Endothelial cell of umbilical vein (primary cell): ENCODE measurements at places on chromosomes 5 and 9. TPM values are rescaled to one million over a fixed set of nuclear protein-coding genes. Genes with fewer than 3 reads are reported as not detected.

GRCh38 chr5:169100735-169101075 is 200.2 kb downstream of the SLIT3 start:
- DNase-seq: no peak

DNA sequence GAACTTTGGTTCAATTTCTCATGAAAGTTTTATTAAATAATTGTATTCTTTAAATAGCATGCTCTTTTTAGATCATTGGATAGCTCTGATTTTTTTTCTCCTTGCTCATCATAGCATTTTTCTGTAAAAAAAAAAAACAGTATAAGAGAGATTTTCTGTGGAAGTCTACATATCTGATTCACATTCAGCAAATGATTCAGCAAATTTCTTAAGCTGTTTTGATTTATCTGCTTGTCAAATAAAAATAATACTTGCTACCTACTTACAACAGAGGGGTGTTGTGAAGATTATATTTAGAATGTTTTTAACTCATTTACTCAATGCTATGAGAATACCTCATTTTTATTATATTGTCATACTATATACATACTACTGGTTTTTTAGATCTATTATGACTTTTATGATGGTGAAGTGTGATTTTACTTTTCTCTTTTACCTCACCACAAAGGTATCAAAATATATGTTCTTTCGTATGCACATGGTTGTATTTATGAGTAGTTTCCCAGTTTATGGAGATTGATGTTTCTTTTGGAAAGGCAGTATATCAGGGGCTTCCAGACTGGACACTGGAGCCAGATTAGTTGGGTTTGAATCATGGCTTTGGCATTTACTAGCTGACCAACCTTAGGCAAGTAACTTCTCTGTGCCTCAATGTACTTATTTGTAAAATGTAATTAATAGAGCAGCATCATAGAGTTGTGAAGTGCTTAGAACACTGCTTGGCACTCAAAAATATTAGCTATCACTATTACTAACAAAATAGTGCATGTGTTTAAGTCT is 25.5 kb downstream of the TNPO1 start:
- peak; percentile 73 for DNase-seq

- DNase-seq: no peak
Measured at GRCh38 chr5:149448431-149448830, 69.3 kb upstream of the IL17B start.

- DNase-seq: no peak
Measured at GRCh38 chr5:123098767-123099513, 9.9 kb downstream of the PRDM6 start.

- no peak for DNase-seq
Measured at GRCh38 chr9:132973713-132974112, 4.8 kb upstream of the GFI1B start.

DNA sequence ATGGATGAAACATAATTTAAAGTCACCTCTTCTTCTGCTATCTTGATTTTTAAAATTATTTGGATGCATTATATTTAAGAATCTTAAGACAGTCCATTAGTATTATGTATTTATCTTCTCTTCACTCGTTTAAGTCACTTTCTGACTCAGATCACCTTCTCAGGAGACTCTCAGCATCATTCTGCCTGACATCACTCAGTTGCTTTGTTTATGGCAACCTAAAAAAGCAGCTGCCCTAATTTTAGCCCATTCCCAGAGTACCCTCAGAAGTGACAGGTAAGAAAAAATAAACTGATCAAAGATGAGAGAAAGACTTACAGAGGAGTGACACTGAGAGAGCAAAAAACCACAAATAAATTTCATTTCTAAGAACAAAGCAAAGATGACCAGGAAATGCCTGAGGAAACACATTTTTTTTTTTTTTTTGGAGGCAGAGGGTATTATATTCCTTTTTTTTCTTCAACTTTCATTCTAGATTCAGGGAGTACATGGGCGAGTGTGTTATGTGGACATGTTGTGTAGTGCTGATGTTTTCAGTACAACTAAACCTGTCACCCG is 140.5 kb downstream of the MUSK start:
- DNase-seq: no peak

DNA sequence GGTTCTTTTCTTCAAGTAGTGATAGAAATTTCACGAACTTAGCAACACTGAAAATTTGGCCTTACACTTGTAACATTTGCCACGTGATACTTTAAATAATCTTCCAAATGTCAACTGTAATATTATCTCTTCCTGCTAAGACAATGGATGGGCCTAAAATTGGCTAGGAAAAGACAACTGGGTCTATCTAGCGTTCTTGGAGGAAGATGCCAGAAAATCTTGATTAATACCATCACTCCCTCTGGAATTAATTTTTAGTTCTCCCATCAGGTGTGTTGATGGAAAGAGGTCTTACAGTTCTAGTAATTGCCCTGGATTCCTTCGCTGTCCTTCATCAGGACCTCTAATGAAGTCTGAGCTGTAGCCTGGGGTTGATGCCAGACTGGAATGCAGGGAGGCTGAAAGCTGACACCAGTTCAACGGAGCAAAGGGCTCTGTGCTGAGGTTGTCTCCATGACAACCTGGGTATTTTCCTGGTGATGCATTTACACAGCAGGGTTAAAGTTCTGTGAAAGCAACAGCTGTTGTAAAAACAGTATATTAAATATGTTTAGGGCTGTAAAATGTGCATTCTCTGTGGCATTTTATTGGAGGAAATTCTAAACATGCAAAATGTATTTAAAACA is 92.3 kb downstream of the GAS1 start:
- no peak for DNase-seq

- DNase-seq: peak; percentile 91
Measured at GRCh38 chr5:124536333-124536732, 210.1 kb downstream of the ZNF608 start.

DNA sequence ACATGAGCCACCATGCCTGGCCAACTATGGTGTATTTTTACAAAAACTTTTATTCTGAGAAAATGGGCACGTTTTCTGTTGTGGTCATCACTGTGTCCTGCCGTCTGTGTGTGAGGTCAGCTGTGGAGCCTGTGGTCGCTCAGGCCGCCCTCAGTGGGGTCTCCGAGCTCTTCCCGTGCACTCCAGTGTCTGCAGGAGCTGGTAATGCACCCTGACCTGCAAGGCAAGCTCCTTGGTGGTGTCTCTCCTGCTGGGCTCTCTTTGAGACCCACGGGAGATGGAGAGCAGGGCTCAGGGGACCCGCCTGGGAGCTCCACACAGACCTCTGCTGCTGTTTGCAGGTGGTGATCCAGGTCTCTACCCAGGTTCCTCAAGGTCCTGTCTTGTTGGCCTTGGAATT is 9.6 kb upstream of the AHRR start:
- DNase-seq: no peak

DNA sequence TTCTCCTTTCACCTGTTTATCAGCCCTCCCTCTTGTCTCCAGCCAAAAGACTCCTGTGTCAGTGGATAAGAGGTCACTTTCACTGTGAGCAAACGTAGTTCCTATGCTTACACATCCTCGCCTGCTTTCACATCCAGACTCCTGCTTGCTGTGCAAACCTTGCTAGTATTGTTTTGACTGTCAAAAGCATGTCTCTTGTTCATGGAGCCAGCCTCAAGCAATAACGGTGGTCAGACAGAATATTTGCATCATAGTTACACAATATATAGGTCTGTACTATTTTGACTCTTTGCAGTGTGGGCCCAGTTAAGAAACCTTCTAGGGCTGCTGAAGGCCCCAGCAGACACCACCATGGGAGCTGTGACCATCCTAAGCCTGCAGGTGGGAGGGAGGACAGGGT is 420.0 kb downstream of the SEMA5A start:
- no peak for DNase-seq

DNA sequence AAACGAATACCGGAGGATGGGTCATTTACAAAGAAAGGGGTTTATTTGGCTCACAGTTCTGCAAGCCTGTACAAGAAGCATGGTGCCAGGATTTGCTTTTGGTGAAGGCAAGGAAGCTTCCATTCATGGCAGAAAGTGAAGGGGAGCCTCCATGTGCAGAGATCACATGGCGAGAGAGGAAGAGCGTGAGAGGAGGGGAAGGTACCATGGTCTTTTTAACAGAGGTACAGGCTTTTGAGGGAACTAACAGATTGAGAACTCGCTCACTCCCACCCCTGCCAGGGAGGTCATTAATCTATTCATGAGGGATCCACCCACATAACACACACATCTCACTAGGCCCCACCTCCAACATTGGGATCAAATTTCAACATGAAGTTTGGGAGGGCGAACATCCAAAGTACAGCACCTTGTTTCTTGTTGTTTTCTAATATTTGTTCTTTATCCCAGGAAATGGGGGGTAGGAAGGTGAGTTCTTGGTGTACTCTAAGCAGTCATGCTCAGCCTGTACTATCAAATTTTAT is 18.5 kb downstream of the TMC1 start:
- DNase-seq: no peak

GRCh38 chr5:43994352-43994708 is 391.4 kb downstream of the NNT start:
- DNase-seq: no peak

GRCh38 chr5:124669956-124670721 is 76.3 kb downstream of the ZNF608 start:
- DNase-seq: no peak

- no peak for DNase-seq
Measured at GRCh38 chr5:134565791-134566740, 40.6 kb downstream of the JADE2 start.

- DNase-seq: peak; percentile 28
Measured at GRCh38 chr9:79661279-79661678, 89.5 kb downstream of the TLE4 start.

DNA sequence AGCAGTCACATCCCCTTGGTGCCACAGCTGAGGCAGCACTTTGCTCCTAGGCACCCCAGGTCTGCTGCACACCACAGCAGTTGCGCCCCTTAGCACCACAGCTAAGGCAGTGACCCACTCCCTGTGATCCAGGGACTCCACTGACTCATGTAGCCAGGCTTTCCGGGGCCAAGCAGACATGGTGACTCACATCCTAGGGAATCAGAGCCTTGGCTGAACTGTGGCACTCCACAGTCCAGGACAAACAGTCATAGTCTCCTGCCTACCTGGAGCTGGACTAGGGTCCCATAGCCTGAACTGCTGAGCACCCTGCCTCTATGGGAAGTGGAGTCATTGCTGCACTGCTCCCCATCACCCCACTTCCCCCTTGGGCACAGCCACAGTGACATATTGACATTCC is 338.7 kb downstream of the NPR3 start:
- peak; percentile 62 for DNase-seq

DNA sequence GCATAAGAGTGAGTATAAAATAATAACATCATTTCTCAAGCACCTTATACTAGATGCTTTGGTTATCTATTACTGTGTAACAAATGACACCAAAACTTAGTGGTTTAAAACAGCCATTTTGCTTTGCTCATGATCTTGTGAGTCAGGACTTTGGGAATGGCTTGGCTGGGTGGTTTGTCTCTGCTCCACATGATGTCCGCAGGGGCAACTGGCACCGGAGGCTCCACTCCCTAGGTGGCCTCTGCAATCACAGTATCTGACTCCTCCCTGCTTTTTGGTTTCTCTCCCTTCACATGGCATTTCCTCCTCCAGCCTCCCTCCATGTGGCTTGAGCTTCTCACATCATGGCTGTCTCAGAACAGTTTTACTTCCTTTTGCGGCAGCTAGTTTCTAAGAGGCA is 259.5 kb downstream of the GAS1 start:
- DNase-seq: no peak

GRCh38 chr9:120214332-120214731 is 365.6 kb downstream of the CDK5RAP2 start:
- DNase-seq: no peak

GRCh38 chr5:32462618-32463017 is 18.1 kb upstream of the ZFR start:
- DNase-seq: no peak

DNA sequence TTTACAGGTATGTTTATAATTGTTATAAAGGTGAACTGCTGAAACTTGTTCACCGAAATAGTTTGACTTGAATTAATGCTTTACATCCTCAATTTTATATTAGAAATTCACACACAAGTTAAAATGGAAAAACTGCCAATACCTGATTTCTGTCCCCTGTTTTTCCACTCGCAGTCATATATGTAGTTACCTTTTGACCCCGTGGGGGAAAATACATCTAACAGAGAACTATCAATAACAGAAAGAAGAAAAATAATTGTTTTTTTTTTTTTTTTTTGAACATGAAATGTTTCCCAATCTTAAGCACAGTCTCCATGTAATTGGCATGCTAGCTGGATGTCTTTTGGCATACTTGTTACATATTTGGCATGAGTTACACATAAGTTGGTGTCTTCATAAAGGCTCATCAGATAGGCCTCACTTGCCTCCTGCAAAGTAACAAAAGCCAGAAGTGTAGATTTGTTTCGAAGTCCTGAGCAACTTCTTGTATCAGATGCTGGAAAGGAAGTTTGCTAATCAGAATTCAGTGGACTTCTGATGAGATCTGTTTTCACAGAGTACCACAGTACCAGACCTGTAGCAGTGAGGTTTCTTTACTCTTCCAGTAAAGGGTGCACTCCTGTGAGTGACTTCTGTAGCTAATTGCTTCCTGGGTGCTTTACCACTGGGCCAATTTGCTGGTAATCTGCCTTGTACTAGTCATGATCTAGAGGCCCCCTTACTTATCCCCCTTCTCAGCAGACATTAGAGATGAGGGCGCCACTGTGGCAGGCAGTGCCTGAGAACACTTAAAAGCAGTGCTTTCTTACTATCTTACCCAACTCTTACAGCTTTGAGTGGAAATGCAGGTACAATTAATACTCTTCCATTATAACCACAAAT is 36.2 kb upstream of the CXXC5 start:
- DNase-seq: no peak

DNA sequence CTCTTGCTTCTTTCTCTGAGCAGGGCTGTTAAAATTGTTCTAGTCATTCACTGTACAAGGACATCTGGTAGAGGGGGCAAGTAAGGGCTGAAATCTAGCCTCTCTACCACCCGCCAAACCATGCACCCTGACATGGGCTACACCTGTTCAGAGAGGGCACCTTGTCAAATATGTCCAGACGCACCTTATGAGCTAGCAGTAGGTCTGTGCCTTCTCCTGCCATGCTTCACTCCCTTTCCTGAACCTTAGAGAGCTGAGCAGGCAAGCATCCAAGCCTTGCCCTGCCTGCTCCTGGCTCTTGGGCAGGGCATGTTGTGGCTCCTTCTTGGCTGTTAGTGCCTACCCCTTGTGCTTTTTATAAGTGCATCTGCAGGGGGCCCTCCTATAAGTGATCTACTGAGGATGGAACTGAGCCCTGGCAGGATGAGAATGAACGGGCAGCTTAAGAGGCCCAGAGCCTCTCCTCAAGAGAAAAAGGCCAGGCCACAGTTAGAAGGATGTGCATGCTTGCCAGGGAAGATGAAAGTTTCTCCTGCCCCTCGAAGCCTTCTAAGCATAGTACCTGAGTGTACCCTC is 3.8 kb upstream of the NEUROG1 start:
- no peak for DNase-seq

Gene FCN2
- not detected in 2 replicates for total RNA-seq

Gene NEUROG1
- total RNA-seq: not detected in 2 replicates

Gene OCLN
- total RNA-seq: 18.2 and 22.3 TPM in 2 replicates

Gene ACTBL2
- total RNA-seq: not detected in 2 replicates

Gene VLDLR
- total RNA-seq: 2.5 and 3.2 TPM in 2 replicates

Gene C1QTNF2
- 0.53 TPM in 1 of 2 replicates, not detected in the other for total RNA-seq

Gene PTPA
- 121 and 123 TPM in 2 replicates for total RNA-seq

Gene MCIDAS
- total RNA-seq: not detected in 2 replicates

Gene HMMR
- 26.0 and 31.0 TPM in 2 replicates for total RNA-seq
